ENCODE measurements at places on chromosomes 6 and 20.
A peak's percentile ranks its signal among the peaks of the same experiment; 100 is the strongest.

- no peak for DNase-seq
Observed at GRCh38 chr6:71737953-71738352, 148.4 kb upstream of the RIMS1 start.

- peak; percentile 3 for DNase-seq
Observed at GRCh38 chr20:6519556-6519955, 247.9 kb upstream of the BMP2 start.

GRCh38 chr20:4329232-4329631, 313.9 kb upstream of the RNF24 start:
- DNase-seq: no peak

- no peak for DNase-seq
Observed at GRCh38 chr6:162713974-162714780, 13.4 kb downstream of the PRKN start.

GRCh38 chr20:64242003-64242796, 13.3 kb upstream of the PCMTD2 start:
- DNase-seq: no peak

GRCh38 chr20:48648482-48649051, 179.2 kb downstream of the PREX1 start:
- DNase-seq: no peak

GRCh38 chr20:46546936-46547335, 3.5 kb downstream of the OCSTAMP start:
- no peak for DNase-seq

- DNase-seq: no peak
Observed at GRCh38 chr6:2081155-2082138, 164.0 kb downstream of the GMDS start.

GRCh38 chr20:41617059-41617901, 897 bp downstream of the CHD6 start:
- DNase-seq: no peak

GRCh38 chr6:28105245-28105639, 19.2 kb upstream of the ZSCAN16 start:
- no peak for DNase-seq

DNA sequence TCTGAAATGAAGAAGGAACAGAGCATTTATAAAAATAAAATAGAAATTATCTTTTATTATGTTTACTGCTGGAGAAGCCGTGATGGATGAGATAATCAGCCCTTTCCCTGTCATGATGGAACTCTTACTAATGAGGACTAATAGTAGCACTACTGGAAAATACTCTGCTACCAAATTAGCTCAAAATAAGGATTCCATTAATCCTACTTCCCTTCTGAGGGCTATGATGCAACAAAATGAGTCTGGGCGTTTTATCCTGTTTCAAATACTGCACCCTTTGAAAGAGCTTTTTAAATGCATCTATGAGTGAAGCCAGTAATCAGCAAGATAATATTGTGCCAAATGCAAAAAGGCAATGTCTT, 59.3 kb upstream of the CARMIL1 start:
- DNase-seq: no peak

- no peak for DNase-seq
Observed at GRCh38 chr20:483815-484644, 21.7 kb upstream of the TBC1D20 start.

DNA sequence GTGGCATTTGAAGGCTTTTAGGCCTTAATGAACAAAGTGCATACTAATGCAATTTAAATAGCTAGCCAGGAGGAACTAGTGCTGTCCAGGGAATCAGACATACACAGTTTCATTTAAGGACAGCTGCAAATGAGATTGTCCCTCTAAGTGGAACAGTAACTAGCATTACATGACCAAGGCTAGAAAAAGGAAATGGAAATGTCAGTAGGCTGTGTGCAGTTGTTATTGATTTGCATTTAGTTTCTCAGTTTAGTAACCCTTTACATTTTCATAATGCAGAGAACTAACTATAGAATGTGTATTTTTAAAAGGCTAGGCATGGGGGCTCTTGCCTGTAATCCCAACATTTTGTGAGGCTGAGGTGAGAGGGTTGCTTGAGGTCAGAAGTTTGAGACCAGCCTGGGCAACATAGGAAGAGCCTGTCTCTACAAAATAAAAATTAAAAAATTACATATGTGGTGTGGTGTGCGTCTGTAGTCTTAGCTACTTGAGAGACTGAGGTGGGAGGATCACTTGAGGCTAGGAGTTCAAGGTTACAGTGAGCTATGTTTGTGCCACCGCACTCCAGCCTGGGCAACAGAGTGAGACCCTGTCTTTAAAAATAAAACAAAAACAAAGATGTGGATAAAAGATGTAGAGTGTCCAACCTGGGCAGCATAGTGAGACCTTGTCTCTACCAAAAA, 468.0 kb downstream of the UTRN start:
- no peak for DNase-seq

- no peak for DNase-seq
Observed at GRCh38 chr6:37372116-37372515, 18.3 kb downstream of the RNF8 start.

- no peak for DNase-seq
Observed at GRCh38 chr6:135801755-135802465, 49.6 kb upstream of the PDE7B start.

- DNase-seq: no peak
Observed at GRCh38 chr6:90508753-90509152, 78.1 kb downstream of the MAP3K7 start.

DNA sequence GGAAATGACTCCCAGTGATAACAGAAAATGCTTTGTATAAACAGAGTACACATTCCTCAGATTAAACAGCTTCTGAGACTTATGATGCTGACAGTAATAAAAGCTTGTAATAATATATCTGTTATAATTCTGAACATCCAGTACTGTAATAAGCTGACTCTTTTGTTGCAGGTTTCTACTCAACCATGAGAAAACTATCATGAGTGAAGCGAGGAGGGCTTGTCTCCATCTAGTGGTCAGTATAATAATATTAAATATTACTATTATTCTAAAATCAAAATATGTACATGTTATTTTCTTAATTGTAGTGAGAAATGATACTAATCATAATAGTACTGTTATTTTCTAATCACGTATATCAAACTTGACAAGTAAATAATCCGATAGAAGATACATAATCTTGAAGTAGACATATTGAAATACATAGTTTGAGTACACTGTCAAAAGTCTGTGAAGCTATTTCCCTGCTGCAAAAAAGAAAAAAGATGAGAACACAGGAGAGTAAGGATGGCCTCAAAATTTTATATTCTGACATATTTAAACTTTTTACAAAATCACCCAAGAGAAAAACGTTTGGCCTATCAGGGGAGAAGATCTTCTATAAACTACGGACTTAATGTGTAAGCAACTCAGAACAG, 183.1 kb downstream of the MOXD1 start:
- DNase-seq: no peak

DNA sequence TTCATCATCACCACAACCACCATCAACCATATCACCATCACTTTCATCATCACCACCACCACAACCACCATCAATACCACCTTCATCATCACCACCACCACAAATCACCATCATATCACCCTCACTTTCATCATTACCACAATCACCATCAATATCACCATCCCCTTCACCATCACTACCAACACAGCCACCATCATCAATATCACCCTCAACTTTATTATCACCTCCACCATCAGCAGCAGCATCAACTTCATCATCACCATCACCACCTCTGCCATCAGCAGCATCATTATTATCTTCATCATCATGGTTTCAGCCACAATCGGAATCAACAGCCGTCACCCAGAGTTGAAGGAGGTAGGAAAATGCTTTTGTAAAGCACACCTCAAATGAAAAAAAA, 225.7 kb upstream of the SULF2 start:
- DNase-seq: no peak

GRCh38 chr6:15268137-15268908, 22.5 kb downstream of the JARID2 start:
- DNase-seq: no peak

GRCh38 chr6:170584181-170584953, at the start of gene PDCD2:
Gene PDCD2 (minus strand): TSS chr6:170584637. CDS start chr6:170584581, 56 bp downstream.
- peak; percentile 66 for DNase-seq

- no peak for DNase-seq
Observed at GRCh38 chr6:14661691-14662090, 544.1 kb downstream of the CD83 start.

DNA sequence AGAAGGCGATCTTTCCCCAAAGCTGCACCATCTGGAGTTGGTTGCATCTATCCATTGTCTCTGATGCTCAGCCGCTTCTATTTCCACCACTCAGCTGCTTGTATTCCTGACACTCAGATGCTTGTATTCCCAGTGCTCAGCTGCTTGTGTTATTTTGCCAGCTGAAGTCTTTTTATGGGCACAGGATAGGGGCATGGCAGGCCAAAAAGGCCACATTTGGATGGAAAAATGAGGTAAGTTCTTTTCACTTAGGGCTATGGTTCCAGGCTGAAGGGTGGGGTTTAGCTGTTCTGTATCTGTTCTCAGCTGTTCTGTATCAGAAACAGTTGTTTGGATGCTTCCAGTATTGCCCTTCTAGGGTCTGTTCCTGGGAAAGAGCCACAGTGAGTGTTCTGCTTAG, 944.9 kb downstream of the QKI start:
- no peak for DNase-seq

- DNase-seq: no peak
Observed at GRCh38 chr6:116382587-116382986, 11.8 kb downstream of the DSE start.

- no peak for DNase-seq
Observed at GRCh38 chr20:64058536-64058935, 4.5 kb upstream of the TCEA2 start.

GRCh38 chr6:142746524-142746923, 198.5 kb downstream of the HIVEP2 start:
- no peak for DNase-seq

- no peak for DNase-seq
Observed at GRCh38 chr6:167093922-167094432, 28.9 kb upstream of the CCR6 start.

DNA sequence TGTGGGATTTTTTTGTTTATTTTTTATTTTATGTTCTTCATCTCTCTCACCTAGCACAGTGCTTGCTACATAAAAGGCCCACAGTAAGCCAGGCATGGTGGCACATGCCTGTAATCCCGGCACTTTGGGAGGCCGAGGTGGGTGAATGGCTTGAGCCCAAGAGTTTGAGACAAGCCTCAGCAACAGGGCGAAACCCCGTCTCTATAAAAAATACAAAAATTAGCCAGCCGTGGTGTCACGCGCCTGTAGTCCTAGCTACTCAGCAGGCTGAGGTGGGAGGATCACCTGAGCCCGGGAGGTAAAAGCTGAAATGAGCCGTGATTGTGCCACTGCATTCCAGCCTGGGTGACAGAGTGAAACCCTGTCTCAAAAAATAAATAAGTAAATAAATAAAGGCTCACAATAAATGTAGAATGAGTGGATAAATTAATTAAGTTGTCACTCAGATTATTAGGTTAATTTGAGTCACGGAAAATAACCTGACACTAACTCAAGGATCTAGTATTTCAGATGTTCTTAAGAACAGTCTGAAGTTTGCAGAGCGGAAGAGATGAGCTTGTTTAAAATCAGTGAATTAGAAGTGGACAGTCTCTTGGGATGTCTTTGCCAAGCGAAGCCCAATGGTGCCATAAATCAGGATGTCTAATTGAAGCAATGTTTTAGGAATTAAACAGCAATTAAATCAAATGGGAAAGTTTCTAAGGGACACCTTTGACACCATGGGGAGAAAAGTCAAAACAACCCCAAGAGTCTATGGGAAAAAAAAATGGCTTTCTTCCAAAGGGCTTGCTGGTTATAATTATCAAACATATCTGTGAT, 214.4 kb downstream of the ZNF217 start:
- DNase-seq: no peak

DNA sequence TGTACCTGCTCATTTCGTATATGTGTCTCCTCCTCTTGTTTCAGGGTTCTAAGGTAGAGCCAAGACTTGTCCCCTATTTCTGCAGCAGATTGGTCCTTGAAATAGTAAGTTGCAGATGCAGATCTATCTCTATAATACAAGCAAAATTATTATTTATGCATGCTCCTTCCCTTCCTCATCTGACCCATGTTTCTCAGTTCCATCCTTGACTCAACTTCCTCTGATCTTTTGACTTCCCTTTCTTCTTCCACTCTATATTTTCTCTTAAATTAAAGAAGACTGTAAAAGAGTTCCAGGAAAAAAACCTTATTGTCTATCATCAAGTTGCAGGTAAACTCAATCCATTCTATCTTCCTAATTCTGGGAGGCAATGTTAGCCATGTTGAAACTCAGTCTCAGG, 23.7 kb downstream of the PLA2G7 start:
- DNase-seq: no peak

DNA sequence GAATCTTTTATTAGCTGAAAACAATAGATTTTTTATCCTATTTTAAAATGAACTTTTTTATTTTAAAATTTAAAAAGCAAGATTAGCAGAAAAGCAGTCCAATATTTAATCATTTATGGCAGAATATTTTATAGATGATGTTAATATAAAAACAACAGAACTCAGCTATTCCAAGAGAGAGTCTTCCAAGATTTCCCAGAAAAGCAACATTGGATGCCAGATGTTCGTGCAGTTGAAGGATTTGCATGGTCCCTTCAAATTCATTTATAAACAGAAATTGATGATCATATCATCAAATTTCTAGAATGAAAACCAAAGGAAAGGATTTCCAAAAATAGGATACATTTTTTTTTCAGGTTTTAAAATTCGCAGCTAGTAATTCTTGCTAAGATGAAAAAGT, 25.4 kb upstream of the CNKSR3 start:
- no peak for DNase-seq

DNA sequence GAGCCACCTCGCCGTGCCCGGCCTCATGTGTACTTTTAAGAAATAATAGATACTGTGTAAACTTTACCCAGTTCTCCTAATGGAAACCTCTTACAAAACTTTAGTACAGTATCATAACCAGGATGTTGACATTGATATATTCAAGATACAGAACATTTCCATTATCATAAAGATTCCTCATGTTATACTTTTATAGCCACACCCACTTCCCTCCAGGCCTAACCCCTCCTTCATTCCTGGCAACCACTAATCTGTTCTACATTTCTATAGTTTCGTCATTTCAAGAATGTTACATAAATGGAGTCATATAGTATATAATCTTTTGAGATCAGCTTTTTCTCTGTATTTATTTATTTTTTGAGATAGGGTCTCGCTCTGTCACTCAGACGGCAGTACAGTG, 52.6 kb upstream of the SALL4 start:
- DNase-seq: peak; percentile 32

DNA sequence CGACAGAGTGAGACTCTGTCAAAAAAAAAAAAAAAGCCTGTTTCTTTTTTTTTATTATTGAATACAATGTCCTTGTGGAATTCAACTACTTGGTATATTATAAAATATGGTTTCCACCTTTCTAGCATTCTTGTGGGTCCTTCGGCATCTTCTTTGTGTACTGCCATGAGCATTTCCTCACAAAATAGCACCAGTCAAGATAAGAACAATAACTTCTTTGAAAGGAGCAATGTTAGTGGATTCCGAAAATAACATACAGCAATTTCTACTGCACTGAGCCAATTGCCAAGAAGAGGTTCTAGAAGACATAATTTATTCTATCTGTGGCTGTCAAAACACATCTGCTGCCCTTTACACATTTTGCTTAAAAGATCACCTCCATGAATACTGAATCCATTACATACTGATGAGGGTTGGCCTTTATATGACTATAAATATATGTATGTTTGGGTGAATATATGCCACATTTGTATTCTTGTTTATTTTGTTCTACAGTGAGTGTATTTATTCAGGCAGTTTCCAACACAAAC, 19.1 kb upstream of the SPTLC3 start:
- no peak for DNase-seq

GRCh38 chr6:20630136-20630535, 95.9 kb downstream of the CDKAL1 start:
- DNase-seq: no peak

- DNase-seq: no peak
Observed at GRCh38 chr20:54088430-54088829, 18.0 kb upstream of the BCAS1 start.

Measured in fibroblast of skin of left quadriceps (primary cell).